Fibroblast of lung (primary cell): ENCODE measurements at places on chromosomes 3 and 15. TPM values are rescaled to one million over a fixed set of nuclear protein-coding genes. Genes with fewer than 3 reads are reported as not detected.
A peak's percentile ranks its signal among the peaks of the same experiment; 100 is the strongest.

DNA sequence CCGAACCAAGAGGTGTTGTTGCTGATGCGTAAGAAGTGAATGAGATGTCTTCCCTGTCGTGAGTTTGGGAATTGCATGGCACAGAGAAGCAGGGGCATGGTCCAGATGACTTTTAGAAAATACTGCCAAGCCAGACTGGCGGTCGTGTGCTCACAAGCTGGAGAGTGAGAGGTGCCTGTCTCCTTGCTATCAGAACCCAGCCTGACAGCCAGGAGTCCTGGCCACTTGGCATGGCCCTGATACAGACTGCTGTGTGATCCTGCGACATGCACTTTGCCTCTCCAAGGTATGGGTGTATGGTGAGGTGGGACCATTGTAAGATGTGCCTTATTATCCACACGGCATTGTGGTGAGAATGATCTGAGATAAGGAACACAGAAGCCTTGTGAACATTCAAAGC, 93.0 kb downstream of the SMAD3 start:
- no peak for DNase-seq

- no peak for DNase-seq
These were observed 10.6 kb downstream of the XXYLT1 start for GRCh38 chr3:195260280-195260905.

- DNase-seq: peak; percentile 28
These were observed 23.5 kb upstream of the SQOR start for GRCh38 chr15:45611305-45611704.

GRCh38 chr3:152403632-152404066, 134.9 kb downstream of the MBNL1 start:
- peak; percentile 45 for DNase-seq

C3orf20 gene
- total RNA-seq: not detected in 2 replicates

DNA sequence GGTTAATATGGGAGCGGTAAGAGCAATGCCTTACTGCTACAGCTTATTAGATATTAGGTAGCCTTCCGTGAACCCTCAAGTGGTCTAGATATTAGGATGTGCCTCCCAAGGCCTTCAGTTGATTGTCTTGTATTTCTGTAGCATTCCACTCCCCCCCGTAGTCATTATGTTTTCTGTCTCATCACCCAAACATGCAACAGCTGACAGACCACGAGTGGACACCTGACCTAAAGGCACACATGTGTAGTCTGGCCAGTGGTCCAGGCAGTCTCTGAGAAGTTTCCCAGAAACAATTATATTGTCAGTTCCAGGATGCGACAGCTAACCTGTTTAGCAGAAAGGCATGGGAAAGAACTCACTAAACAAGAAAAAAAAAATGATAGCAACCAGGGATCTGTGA, 1000.9 kb downstream of the AGBL1 start:
- no peak for DNase-seq

- DNase-seq: no peak
These were observed 371.8 kb downstream of the IL20RB start for GRCh38 chr3:137329594-137329993.

DNA sequence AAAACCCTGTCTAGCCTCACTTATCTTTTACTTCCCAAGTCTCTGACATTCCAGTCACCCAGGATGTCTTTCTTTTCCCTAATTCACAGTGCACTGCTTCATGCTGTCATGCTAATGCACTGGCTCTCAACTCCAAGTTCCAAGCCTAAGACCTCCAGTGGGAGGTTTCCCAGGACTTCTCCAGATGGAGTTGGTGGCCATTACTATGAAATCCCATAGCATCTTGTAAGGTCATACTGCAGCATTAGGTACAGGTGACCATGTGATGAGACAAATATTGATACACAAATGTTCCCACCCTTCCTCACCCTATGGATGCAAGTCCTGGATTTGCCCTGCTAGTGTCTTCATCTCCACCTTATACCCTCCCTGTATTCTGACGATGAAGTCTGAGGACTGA, 138.6 kb upstream of the PRICKLE2 start:
- DNase-seq: no peak

DNA sequence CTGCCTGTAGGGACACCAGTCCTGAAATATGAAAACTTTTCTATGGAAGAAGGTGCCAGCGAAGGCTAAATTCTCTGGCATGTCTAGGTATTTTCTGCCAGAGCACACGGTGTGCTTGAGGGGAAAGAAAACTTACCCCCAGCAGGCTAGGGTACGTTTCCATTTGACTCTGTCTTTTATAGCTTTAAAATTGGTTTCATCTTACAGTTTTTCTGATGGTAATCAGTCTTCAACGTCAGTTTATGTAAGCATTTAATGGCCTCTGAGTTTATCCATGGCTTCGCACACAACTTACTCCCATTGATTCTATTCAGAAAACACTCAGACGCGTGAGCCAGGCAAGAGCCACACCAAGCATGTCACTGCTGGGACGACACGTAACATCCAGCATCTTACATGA, 249.7 kb downstream of the ADAMTS17 start:
- DNase-seq: no peak

DNA sequence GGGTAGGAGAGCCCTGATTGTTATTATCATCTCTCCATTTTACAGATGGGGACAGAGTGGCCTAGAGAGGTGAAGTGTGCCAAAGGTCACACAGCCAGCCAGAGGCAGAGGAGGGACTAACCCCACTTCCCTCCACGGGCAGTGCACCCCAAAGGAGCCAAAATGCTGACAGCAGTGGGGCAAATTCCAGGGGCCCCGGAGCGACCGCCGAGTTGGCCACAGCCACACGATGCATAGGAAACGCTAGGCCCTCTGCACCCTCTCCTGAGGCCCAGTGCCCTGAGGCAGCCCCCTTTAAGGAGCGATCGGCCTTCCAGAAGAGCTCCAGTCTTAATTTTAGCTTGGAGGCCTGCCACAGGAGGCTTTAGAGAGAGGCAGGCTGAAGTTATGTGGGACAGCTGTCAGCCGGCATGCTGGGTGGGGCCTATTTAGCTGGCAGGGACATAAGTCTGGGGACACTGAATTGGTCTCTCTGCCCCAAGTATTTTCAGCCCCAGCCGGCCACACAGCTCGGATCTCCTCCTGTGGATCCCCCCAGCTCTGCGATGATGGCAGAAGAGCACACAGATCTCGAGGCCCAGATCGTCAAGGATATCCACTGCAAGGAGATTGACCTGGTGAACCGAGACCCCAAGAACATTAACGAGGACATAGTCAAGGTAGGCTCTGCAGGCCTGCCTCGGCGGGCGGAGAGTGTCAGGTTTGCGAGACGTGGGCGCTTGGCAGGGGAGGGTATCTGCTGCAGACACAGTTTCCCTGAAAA, at the start of gene CAV3:
Gene CAV3, plus strand, starts transcription at position 471 of the 763 bp plus-strand sequence. Its CDS starts 75 bp downstream, at position 546.
- peak; percentile 12 for DNase-seq

DNA sequence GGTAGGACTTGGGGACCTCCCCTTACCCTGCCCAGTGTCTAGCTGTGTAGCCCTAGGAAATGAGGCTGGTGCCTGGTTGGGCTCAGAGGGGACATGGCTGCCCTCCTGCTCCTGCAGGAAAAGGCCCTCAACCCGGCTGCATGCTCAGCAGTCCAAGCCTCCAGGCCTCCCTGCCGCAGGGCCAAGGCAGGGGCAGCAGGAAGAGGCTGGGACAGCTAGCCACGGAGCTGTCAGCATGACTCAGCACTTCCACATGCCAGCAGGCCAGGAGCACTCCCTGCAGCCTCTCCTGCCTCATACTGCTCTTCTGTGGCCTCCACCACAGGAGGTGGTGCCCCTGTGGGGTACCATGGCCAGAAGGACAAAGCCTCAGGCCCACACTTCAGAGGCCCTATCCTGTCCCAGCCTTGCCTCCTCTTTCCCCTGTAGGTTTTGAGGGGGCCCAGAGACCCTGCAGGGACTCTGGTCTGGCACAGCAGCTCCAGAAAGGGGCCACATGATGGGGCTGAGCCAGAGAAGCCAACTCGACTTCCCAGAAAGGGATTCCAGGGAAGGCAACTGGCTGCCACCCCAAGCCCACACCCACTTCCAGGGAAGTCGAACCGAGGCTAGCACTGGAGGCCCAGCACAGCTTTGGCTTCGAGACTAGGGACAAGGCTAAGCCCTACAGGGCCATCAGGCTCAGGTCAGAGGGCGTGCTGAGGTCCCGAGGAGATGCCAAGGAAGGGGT, 19.5 kb downstream of the TKT start:
- peak; percentile 93 for DNase-seq

ARHGEF3 gene
- 14.1 and 16.7 TPM in 2 replicates for total RNA-seq

DNA sequence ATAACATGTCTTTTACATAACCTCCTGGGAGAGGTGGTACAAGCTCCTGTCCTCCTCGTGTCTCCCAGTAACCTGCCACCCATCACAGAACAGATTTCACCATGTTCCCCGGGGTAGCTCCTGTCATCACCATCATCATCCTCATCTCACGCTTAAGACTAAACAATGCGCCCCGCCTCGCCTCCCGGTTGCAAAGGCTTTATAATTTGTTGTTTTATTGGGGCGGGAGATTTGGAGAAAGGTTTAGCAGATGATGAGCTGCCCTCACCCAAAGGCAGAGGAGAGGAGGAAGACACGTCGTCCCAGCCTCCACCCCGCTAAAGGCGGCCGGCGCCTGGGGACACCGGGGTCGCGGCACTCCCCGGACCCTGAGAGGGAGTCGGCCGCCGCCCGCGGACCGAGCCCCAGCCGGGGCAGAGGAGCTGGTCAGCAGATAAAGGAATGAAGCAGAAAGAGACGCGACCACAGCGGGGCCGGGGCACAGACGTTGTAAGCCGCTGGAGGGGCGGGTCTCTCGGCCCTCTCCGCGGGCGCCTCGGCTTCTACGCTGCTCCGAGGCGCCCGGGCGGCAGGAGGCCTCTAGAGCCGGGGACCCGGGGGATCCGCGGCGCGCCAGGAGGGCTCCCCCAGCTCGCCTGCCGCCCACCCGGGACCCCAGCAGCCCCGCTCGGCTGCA, 589 bp downstream of the HERC1 start:
- peak; percentile 42 for DNase-seq

DNA sequence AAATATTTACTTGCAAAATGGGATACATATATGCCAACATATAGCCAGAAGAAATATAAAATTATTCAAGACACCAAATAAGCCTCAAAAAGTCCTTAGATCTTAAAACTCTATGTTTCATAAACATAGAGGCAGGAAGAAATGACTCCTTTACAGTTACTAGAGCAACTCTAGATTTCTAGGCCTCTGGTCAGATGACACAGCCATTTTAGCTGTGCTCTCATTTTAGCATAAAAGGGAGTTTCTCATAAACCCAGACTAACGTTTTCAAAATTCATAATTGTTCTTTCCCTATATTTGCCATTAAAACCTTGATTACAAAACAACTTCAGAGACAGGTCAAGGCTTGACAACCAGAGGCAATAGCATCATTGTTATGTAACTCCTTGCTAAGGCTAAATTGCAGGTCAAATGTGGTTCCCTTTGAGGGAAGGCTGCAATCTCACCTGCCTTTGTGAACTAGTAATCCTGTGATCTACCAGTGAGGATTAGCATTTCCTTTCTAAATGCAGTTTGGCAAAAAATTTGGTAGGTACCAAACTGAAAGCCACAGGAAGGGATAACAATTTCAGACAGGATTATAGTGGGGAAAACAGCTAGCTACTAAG, 8.2 kb downstream of the THOC7 start:
- DNase-seq: no peak

PLSCR2 gene
- 0.17 TPM in 1 of 2 replicates, not detected in the other for total RNA-seq

DNA sequence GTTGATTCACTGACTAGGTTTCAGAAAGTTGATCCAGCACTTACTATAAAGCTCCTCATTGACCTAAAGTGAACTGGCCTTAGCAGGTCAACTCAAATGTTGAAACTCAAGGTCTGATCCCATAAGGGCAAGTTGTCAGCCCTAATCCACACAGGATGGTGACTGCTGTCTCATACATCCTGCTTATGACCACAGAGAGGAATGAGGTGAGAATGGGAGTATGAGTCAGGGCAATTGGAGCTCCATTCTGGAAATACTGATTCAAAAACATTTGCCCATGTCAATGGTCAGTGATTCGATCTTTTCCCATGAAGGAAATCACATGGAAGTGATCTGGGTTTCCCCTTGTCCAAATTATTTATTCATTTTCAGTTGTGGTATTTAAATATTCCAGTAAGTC, 78.7 kb downstream of the ZNF385D start:
- peak; percentile 98 for DNase-seq

DNA sequence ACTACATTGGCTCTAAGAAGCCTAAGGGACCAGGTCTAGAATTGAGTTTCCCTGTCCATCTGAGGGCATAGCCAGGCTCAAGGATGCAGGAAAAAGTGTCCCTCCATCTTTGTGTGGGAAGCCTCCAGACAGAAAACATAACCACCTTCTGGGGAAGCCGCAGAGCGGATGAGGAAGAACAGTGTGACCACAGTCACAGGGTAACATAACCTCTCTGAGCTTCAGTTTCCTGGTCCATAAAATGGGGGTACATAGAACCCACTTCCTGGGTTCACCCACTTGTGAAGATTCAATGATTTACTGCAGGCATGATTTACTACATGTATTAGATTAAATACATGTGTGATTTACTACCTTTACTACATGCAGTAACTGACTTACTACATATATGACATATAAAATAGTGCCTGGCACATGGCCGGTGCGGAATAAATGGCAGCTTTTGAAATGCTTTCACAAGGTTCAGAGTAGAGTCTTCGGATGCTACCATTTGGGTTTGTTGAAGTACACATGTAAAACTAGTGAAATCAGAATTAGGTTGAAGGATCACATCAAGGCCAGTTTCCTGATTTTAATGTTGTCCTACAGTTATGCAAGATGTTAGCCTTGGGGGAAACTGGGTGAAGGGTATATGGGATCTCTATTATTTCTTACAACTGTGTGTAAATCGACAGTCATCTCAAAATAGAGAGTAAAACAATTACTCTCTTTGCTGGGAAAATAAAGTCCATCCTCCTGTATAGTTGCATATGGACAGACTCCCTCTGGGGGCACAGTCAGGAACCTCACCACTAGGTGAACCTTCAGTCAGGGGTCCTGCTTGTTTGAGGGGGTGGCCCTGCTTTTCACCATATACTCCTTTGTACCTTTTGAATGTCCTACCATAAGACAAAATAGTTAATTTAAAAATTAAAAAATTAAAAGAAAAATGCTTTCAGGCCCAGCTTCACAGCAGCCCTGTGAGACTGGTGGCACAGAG, 86.0 kb downstream of the SEMA5B start:
- no peak for DNase-seq

GRCh38 chr15:100501117-100501516, 27.6 kb downstream of the CERS3 start:
- no peak for DNase-seq

SLC9C1 gene
- under 0.01 TPM in 1 of 2 replicates, not detected in the other for total RNA-seq

CDCP1 gene
- 16.9 and 56.1 TPM in 2 replicates for total RNA-seq

DUOXA2 gene
- total RNA-seq: not detected in 2 replicates

GRCh38 chr3:176514297-176514696, 683.0 kb downstream of the TBL1XR1 start:
- DNase-seq: peak; percentile 34

- no peak for DNase-seq
These were observed 123.3 kb upstream of the CTNNB1 start for GRCh38 chr3:41075975-41076374.

DNA sequence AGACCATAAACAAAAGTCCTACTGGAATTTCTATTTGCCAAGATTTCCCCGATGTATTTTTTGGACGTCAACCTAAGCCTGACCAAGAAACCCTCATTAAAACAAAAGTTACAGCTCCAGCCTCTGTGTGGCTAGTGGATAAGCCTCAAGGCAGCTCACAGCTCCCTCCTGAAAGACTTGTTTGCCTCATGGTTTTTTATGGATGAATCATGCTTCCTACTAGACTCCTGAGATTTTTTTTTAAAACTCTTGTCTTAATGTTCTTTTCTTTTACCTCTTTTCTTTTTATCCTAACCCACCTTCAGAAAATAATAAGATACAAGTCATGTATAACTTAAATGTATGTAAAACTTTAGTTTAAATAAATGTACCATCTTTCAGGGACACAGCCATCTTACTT, 52.4 kb downstream of the SUCNR1 start:
- DNase-seq: peak; percentile 94
